G401 (cell line): ENCODE measurements at places on chromosomes 1 and 21. TPM values are rescaled to one million over a fixed set of nuclear protein-coding genes. Genes with fewer than 3 reads are reported as not detected.

GRCh38 chr1:2393471-2393877, 1.8 kb downstream of the RER1 start:
- DNase-seq, result no peak

GRCh38 chr1:7639435-7640131, 131.5 kb upstream of the VAMP3 start:
- no peak for DNase-seq

- peak; percentile 85 for DNase-seq
Measured at GRCh38 chr1:16155537-16156410, at the start of gene EPHA2. TSS of gene EPHA2 (minus strand) at chr1:16156069. CDS start at chr1:16155932, 137 bp downstream.

GRCh38 chr1:220243947-220244346, 28.3 kb downstream of the RAB3GAP2 start:
- no peak for DNase-seq

DNA sequence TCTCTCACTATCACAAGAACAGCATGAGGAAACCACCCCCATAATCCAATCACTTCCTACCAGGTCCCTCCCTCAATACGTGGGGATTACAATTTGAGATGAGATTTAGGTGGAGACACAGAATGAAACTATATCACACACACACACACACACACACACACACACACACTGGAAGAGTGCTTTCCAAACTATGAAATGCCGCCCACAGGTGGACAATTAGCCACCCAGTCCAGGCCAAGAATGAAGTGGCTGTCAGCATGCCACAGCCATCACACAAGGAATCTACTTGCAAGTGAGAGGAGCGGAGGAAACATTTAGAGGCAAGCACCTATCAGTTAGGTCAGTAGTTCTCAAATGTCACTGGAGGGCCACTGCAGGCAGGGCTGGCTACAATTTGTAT, 105.4 kb upstream of the HOOK1 start:
- no peak for DNase-seq

The DBT gene
- 3.3 and 4.2 TPM in 2 replicates for total RNA-seq

- no peak for DNase-seq
Measured at GRCh38 chr1:84271441-84272151, 29.9 kb upstream of the SAMD13 start.

The OR6N2 gene
- not detected in 2 replicates for total RNA-seq

GRCh38 chr1:65068202-65069010, 79.6 kb upstream of the AK4 start:
- DNase-seq, result peak; percentile 72

DNA sequence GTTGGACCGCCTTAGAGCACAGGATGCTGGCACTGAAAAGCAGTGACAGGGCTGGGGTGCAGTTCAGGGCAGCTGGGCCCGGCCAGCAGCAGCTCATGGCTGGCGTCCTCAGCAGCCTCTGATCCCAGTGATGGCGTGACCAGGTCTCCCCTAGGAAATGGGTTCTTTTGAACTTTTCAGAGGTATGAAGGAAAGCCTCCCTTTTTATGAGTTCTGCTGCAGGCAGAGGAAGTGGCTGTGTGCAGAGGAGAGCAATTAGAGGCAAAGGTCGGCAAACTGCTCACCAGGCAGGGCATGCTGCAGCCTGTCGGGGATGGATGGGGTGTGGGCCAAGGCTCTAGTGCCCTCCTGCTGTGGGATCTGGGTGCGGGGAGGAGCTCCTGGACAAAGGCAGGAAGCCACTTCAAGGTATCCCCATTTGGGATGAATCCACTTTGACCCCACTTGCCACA, 45.6 kb upstream of the RAB4A start:
- DNase-seq, result no peak

GRCh38 chr1:178465011-178465410, 31.8 kb downstream of the CLEC20A start:
- no peak for DNase-seq

The SLC25A34 gene
- total RNA-seq, result 0.75 TPM in 1 of 2 replicates, not detected in the other

DNA sequence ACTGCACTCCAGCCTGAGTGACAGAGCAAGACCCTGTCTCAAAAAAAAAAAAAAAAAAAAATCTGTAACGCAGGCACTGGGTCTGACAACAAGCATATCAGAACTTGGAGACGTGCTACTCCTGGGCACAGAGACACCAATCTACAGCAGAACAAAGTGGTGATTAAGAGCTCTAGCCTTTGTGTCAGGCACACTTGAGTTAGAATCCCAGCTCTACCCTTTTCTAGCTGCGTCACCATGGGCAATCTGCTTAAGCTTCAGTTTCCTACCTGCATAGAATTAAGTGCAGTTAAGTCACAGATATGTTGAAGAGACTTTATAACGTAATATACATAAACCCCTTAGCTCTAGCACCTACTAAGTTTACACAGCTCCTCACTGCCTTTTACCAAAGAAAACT, 3.4 kb upstream of the CDCA8 start:
- no peak for DNase-seq
